ENCODE measurements at places on chromosomes 6 and 20.
A peak's percentile ranks its signal among the peaks of the same experiment; 100 is the strongest.

GRCh38 chr20:34891166-34892062 lies 15.0 kb downstream of the ACSS2 start:
- H3K27ac ChIP-seq, result no peak overlapping the region
- DNase-seq, result no peak
- H3K4me1 ChIP-seq, result no peaks in the 10 kb centered on the region
- H3K36me3 ChIP-seq, result no peaks in the 10 kb centered on the region
- no peak overlapping the region for H3K4me3 ChIP-seq

- H3K4me3 ChIP-seq, result no peak overlapping the region
- H3K4me1 ChIP-seq, result no peaks in the 10 kb centered on the region
- no peak for DNase-seq
- H3K27ac ChIP-seq, result no peak overlapping the region
Measured at GRCh38 chr6:11964729-11965335, 47.3 kb upstream of the HIVEP1 start.

DNA sequence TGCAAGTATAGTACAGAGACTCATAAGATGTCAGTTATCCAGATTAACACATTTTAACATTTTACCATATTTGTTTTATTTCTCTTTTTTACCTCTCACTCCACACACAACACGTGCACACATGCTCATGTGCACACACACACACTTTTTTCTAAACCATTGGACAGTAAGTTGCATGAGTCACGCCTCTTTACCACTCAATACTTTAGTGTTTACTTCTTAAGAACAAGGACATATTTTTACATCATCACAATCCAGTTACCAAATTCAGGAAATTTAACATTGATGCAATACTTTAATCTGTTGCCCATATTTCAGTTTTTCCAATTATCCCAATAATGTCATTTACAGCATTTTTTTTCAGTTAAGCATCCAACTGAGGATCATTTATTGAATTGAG lies 109.0 kb downstream of the RIN2 start:
- no peak for DNase-seq
- H3K27ac ChIP-seq, result no peak overlapping the region
- H3K4me1 ChIP-seq, result no peaks in the 10 kb centered on the region
- H3K4me3 ChIP-seq, result no peak overlapping the region
- H3K27me3 ChIP-seq, result no peaks in the 10 kb centered on the region

GRCh38 chr6:108350528-108350927 lies 55.7 kb downstream of the AFG1L start:
- H3K4me1 ChIP-seq, result no peaks in the 10 kb centered on the region
- H3K36me3 ChIP-seq, result no peaks in the 10 kb centered on the region
- no peak overlapping the region for H3K4me3 ChIP-seq
- no peak overlapping the region for H3K27ac ChIP-seq

DNA sequence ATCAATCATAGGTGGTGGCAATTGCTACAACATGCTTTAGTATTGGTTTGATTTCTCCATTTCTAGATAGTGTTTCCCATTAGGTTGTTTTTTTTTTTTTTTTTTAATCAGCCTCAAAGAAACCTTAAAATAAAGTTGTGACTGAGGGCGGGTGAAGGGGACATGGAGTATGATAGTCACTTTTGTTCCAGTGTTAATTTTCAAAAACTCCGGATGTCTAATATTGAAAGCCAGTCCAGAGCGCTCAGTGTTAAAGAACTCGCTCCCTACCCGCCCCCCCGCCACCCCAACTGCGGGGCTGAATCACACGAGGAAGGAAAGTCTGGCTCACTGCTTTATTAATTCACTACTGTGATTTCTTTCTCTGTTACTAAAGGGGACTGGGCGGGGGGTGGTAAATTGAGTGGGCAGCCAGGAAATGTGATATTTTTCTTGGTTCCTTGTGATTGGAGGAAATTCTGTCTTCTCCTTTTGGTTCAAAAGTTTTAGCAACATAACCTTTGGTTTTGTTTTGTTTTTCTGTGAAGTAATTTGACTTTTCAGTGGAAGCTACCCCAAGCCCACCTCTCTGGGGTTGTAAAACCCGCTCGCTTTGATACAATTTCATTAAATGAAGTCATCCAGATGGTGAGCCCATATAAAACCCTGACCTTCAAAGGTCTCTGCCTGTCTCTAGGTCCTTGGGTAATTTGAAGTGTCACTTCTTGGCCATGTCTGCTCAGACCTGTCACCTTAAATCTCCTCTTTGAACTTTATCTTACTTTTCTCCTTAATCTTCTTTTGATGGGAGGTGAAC lies 38.0 kb downstream of the TNFAIP3 start:
- H3K36me3 ChIP-seq, result no peaks in the 10 kb centered on the region
- H3K27me3 ChIP-seq, result no peaks in the 10 kb centered on the region
- H3K27ac ChIP-seq, result no peak overlapping the region
- DNase-seq, result peak; percentile 23
- no peaks in the 10 kb centered on the region for H3K4me1 ChIP-seq

- H3K4me1 ChIP-seq, result no peaks in the 10 kb centered on the region
- H3K27me3 ChIP-seq, result no peaks in the 10 kb centered on the region
- no peak overlapping the region for H3K4me3 ChIP-seq
Measured at GRCh38 chr6:87482366-87482765, 9.6 kb downstream of the SLC35A1 start.

DNA sequence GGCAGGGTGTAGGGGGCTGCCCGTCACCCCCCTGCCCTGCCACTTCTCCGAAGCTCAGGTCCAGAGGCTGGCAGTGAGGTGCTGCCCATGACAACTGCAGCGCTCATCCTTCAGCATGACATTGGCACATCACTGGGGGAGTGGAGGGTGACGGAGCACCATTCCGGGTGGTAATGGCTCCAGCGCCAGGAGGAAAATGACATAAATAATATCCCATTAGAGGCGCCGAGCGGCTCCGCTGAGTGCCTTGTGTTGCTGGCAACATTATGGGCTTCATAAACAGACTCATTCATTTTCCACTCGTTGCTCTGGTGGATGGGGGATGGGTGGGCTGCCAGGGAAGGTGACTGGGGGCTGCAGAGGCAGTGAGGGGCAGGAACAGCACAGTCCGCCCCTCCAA lies 56.9 kb upstream of the CTNNBL1 start:
- H3K27me3 ChIP-seq, result peaks cover 7% of the 10 kb centered on the region
- H3K4me3 ChIP-seq, result no peak overlapping the region
- H3K36me3 ChIP-seq, result no peaks in the 10 kb centered on the region

- H3K27ac ChIP-seq, result no peak overlapping the region
- H3K4me1 ChIP-seq, result no peaks in the 10 kb centered on the region
- no peaks in the 10 kb centered on the region for H3K27me3 ChIP-seq
- no peak overlapping the region for H3K4me3 ChIP-seq
- no peaks in the 10 kb centered on the region for H3K36me3 ChIP-seq
Measured at GRCh38 chr6:156016186-156016976, 560.7 kb upstream of the NOX3 start.

- no peaks in the 10 kb centered on the region for H3K4me1 ChIP-seq
- no peaks in the 10 kb centered on the region for H3K27me3 ChIP-seq
- DNase-seq, result no peak
- H3K27ac ChIP-seq, result no peak overlapping the region
- no peaks in the 10 kb centered on the region for H3K36me3 ChIP-seq
- H3K4me3 ChIP-seq, result no peak overlapping the region
Measured at GRCh38 chr6:169156108-169156792, 97.4 kb downstream of the THBS2 start.

- H3K27ac ChIP-seq, result no peak overlapping the region
- no peaks in the 10 kb centered on the region for H3K36me3 ChIP-seq
- H3K4me3 ChIP-seq, result no peak overlapping the region
- no peak for DNase-seq
Measured at GRCh38 chr6:157711060-157711459, 112.0 kb upstream of the SNX9 start.

- H3K36me3 ChIP-seq, result no peaks in the 10 kb centered on the region
- no peak overlapping the region for H3K27ac ChIP-seq
- no peaks in the 10 kb centered on the region for H3K27me3 ChIP-seq
- DNase-seq, result no peak
Measured at GRCh38 chr6:2179950-2180349, 65.5 kb downstream of the GMDS start.

DNA sequence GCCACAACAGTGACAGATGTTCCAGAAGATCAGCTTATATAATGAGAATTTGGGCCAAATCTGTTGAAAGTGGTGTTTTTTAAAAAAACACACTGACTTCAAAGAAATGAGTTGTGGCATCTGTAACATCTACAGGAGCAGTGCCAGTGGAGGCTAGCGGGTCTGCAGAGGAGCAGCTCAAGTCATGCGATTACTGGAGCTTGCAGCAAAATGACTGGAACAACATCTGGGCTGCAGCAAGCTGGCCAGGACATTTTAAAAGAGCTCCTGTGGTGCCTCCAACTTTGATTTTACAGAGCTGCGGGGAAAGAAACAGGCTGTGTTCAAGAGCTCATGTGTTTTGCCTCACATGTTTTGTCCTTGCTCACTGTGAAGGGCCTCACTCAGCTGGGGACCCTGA lies 57.2 kb downstream of the TBX18 start:
- H3K4me1 ChIP-seq, result no peaks in the 10 kb centered on the region
- H3K4me3 ChIP-seq, result no peak overlapping the region
- no peak overlapping the region for H3K27ac ChIP-seq

DNA sequence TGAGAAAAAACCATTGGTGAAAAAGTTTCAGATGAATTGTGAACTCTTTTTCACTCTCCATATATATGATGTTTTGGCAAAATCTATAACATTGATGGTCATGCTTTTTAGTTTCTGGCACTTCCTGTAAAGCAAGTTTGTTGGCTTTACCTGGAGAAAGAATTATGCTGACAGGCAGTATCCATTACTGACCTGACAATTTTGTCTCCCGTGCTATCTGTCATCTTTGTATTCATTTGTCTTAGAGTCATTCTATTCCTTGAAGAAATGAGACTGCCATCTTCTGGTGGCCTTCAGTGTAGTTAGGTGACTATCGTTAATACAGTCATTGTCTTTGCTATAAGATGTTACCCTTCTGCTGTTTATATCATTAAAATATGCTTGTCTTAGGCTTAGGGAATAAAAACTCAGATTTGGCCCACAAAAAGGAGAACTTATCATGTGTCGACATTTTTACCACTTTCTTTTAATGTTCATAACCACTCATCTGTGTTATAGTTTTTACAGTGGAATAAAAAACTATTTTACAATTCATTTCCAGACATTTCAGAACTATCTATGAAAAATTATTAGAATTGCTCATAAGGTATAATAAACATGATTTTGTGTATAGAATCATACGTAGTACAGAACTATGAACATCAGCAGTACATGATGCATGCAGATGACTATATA lies 707.0 kb downstream of the EPM2A start:
- H3K27me3 ChIP-seq, result peaks cover under 1% of the 10 kb centered on the region
- no peak for DNase-seq
- no peak overlapping the region for H3K27ac ChIP-seq
- no peaks in the 10 kb centered on the region for H3K4me1 ChIP-seq

DNA sequence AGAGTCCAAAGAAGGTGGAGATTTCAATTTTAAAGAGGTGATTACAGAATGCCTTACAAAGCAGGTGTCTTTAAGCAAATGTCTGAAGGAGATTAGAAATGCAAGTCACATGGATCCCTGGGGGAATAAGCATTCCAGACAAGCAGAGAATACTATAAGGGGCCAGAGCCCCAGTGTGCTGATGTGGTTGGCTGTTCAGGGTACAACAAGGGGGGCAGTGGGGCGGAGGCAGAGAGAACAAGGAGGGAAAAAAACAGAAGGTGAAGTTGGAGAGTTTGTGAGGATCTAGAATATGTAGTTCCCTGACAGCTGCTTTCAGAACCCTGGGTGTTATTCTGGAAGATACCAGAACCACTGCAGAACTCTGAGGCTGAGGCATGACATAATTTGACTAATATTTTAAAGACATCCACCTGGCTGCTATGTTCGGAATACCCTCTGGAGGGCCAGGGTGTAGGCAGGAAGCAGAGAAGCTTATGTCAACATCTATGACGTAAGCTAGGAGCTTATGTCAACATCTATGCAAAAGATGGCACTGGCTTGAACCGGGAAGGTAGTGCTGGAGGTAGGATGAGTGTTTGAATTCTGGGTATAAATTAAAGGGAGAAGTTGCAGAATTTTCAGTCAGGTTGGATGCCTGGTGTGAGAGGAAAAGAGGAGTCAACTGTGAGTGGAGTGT lies 276.3 kb upstream of the AGPAT4 start:
- no peaks in the 10 kb centered on the region for H3K4me1 ChIP-seq
- no peaks in the 10 kb centered on the region for H3K36me3 ChIP-seq
- no peaks in the 10 kb centered on the region for H3K27me3 ChIP-seq
- no peak for DNase-seq

GRCh38 chr6:28856620-28857005 lies 67.2 kb downstream of the TRIM27 start:
- no peaks in the 10 kb centered on the region for H3K36me3 ChIP-seq
- no peak overlapping the region for H3K4me3 ChIP-seq
- no peaks in the 10 kb centered on the region for H3K27me3 ChIP-seq
- H3K4me1 ChIP-seq, result no peaks in the 10 kb centered on the region
- no peak overlapping the region for H3K27ac ChIP-seq
- no peak for DNase-seq

DNA sequence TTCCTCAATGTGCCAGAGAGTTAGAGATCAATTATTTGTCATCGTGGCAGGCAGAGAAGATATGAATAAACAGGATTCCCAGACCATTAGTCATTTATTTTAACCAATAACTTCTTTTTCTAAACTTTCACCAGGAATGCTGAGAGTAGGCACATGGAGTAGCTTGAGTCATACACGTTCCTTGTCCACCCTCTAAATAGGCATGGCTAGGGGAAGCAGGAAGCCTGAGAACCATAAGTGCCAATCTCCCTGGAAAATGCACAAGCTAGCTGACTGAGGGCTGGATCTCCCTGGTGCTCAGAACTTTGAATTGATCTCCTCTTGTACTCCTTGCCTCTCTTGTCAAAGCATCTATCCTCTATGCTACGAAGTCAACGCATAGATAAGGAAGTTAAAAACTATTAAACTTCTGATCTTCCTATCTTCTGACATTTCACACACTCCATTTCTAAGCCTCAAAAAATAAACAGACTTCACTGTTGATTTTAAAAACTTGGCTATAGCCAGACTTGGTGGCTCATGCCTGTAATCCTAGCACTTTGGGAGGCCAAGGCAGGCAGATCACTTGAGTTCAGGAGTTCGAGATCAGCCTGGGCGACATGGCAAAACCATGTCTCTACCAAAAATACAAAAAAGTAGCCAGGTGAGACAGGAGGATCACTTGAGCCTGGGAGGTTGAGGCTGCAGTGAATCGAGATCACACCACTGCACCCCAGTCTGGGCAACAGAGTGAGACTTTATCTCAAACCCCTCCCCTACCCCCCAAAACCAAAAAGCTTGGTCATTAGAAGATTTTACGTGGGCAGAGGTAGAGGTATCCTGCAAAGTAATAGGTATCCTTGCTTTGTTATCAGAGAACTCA lies 11.8 kb downstream of the ADTRP start:
- no peak for DNase-seq
- no peaks in the 10 kb centered on the region for H3K4me1 ChIP-seq
- no peak overlapping the region for H3K27ac ChIP-seq
- no peaks in the 10 kb centered on the region for H3K36me3 ChIP-seq

DNA sequence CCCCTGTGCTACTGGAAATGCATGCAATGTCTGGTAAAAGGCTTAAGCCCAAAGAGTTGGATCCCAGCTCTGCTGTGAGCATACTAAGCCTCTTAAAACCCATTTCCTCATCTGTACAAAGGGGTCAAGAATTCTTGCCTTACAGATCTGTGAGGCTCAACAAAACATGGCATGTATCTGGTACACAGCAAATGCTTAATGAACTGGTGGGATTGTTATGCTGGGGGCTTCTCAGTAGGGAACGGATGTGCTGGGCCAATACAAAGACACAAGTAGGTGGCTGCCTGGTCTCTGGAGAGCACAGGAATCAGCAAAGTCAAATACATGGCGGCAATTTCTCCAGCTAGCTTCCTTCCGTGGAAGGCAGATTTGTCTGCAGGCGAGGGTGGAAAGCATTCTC lies 62.3 kb downstream of the LAMP5 start:
- no peaks in the 10 kb centered on the region for H3K36me3 ChIP-seq
- H3K27ac ChIP-seq, result no peak overlapping the region
- H3K27me3 ChIP-seq, result no peaks in the 10 kb centered on the region
- no peak for DNase-seq
- no peaks in the 10 kb centered on the region for H3K4me1 ChIP-seq

Data from effector memory CD4-positive, alpha-beta T cell (primary cell).